Regular cardiac myocyte (primary cell): ENCODE measurements at places on chromosomes 2 and 18. TPM values are rescaled to one million over a fixed set of nuclear protein-coding genes. Genes with fewer than 3 reads are reported as not detected.

CAVIN2 gene
- 41.2 and 54.4 TPM in 2 replicates for total RNA-seq

SRD5A2 gene
- total RNA-seq, result not detected in 2 replicates

PNO1 gene
- 12.4 and 30.9 TPM in 2 replicates for total RNA-seq

KLHL14 gene
- total RNA-seq, result under 0.01 TPM in 1 of 2 replicates, not detected in the other

GALM gene
- 14.0 and 25.1 TPM in 2 replicates for total RNA-seq

CTNNA2 gene
- under 0.01 TPM in 1 of 2 replicates, not detected in the other for total RNA-seq
